Osteoblast (primary cell): ENCODE measurements at places on chromosomes 1 and 21.

GRCh38 chr1:218485241-218485928 is 140.2 kb downstream of the TGFB2 start:
- DNase-seq = no peak

- no peak for DNase-seq
Observed at GRCh38 chr1:109668123-109668775, 392 bp downstream of the GSTM2 start.

GRCh38 chr1:151728151-151729054 is 7.1 kb downstream of the RIIAD1 start:
- DNase-seq = peak; percentile 85

- peak; percentile 89 for DNase-seq
Observed at GRCh38 chr1:205172729-205173366, 38.7 kb downstream of the DSTYK start.

DNA sequence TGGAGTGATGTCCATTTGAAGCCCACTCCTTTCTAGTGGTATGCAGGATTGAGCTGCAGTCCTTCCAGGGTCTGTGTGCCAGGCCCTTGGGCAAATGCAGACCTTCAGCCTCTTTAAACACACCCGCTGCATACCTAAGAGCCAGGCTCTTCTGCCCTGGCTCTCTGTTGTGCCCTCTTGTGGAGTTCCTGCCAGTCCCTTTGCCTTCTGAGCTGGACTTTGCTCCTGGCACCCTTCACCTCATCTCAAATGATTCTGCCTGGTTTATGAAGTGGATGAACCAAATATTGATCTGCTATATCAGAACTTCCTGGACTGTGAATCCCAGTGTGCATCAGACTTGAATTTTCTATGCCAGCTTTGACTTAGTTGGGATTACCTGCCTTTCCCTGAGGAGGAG is 158.8 kb downstream of the URB2 start:
- no peak for DNase-seq

DNA sequence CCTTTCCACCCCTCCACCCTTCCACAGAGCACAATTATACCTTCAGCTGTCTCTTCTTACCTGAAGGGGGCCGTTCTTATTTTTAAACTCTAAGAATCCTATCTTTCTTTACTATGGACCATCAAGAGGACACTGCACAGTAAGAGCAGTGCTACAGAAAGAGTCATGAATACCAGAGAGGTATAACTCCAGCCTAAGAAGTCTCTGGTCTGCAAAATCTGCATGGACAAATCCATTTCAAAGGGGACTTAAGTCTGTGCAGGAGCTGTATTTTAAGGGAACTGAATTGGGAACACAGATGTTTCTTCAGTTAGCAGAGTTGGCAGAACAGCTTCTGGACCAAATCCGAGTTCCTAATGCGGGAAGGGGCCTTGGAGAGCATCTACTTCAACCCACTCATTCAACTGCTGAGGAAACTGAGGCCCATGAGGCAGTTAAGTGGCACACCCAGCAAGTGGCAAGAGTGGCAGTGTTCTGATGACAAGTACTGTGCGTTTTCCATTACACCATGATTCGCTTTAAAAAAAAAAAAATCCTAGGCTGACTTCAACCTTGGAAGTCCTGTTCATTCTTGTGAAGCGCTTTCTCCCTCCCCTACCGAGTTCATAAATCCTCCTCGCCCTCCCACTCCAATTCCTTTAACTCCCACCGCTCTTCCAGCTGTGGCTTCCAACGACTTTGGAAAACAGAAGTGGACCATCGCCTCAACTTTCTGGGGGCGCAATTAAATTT is 1.8 kb downstream of the PLPP3 start:
- DNase-seq = peak; percentile 85

GRCh38 chr21:36783612-36784374 is 84.9 kb downstream of the SIM2 start:
- peak; percentile 83 for DNase-seq

DNA sequence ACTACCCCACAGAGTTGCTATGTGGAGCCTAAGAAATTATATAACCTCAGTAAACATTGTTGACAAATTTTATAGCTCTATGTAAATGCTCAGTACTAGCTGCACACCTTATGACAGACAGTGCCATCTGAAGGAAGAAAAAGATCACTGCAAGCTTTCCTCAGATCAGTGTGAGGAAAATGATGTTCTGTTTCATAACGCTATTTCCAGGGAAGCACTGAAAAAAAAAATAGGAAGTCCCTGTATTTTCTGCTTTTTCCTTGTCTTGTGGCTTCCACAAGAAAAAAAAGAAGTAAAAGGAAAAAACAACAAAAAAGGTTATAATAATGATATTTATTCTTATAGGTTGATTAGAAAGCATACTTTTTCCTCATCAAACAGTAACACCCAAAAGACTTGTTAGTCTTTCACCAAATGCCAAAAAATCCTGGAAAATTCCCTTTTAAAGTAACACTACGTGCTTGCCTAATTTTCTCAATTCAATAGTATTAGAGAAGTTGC is 23.2 kb downstream of the LYST start:
- DNase-seq = no peak

- peak; percentile 61 for DNase-seq
Observed at GRCh38 chr1:3762873-3763228, 9.7 kb upstream of the SMIM1 start.

DNA sequence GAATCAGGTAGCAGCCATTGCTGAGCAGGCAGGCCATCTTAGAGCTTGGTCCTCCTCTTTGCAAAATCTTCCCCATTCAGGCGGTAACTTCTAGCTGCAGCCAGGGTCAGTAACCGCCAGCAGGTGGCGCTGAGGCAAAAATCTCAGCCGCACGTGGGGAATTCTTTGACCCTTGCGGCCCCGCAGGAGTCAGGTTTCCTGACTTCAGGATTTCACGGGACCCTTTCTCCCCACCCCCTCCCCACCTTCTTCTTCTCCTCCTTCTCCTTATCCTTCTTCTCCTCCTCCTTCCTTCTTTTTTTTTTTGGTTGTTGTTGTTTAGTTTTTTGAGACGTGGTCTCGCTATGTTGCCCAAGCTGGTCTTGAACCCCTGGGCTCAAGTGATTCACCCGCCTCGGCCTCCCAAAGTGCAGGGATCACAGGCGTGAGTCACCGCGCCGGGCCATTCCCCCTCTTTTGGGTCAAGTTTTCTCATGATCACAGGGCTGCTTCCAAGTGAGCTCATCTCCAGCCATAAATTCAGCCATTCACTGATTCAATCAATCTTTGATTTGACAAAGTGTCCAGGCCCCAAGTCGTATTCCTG is 33.4 kb upstream of the TENT5B start:
- peak; percentile 92 for DNase-seq

DNA sequence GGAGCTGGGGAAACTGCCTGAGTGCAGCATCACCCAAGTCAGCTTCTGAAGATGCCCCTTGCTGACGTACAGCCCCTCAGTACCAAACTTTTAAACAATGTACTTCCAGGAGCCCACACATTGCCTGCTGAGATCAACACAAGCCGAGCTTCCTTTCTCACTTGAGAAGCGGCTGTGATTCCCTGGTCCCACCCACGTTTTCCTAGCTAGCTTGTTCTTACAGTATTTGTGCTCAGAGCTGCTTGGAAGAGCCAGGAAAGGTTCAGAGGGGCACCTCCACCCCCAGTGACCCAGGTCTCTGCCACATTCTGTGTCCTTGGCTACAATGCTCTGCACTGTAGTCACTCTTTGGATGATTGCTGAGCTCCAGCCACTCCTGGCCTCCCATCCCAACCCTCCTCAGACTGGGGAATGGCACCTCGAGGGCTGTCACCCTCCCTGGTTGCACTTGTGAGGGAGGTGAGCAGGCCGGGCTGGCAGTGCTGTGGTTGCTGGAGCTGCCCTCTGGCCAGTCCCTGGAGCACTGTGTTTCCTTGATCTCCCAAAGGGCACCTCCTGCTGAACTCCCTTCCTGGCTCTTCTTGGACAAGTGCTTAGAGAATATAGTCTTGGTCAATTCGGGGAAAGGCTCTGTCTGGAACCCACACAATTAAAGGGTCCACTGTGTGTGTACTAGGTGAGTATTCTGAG is 355.1 kb downstream of the AJAP1 start:
- no peak for DNase-seq
